Activated T-cell treated with anti-CD3 and anti-CD28 coated beads for 48 hours (primary cell): ENCODE measurements at places on chromosomes 16 and 17.

- no peak for DNase-seq
These were observed 22.3 kb downstream of the SMARCE1 start for GRCh38 chr17:40625311-40625710.

DNA sequence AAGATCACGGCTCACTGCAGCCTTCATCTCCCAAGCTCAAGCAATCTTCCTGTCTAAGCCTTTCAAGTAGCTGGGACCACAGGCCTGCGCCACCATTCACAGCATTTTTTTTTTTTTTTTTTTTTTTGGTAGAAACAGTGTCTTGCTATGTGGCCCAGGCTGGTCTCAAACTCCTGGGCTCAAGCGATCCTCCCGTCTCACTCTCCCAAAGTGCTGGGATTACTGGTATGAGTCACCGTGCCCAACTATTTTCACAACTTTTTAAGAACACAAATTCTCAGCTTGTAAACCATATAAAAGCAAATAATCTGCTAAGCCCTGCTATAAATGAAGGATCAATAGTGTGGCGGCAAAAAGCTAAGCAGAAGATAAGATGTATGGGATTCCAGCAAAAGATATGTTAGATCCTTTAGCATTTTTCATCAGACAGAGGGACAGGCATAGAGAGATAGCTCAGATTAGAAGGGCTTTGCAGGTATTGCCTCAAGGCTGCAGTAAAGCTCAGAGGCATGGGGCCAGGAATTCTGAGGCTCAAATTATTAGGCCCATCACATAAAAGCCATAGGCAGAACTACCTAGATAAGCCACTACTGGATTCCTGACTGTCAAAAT is 55.1 kb downstream of the EMP2 start:
- DNase-seq: no peak

GRCh38 chr17:58989629-58990028 is 117.1 kb downstream of the TRIM37 start:
- no peak for DNase-seq

- DNase-seq: peak; percentile 75
These were observed 235.3 kb downstream of the SEC14L1 start for GRCh38 chr17:77375917-77376651.

DNA sequence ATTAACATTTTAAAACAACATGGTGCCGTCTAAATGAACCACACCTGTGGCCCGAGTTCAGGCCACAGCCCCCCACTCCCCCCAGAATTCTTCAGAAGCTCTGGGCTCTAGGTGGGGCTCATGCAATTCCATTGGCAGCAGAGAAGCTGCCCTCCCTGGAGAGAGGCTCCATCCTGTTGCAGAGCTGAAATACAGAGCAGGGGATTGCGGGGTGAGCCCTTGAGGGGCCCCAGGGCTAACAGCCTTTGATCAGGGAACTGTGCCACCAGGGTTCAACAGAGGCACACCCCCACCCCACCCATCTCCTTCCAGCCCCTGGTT is 69.3 kb downstream of the ABR start:
- no peak for DNase-seq

GRCh38 chr16:81003610-81004460 is 2.9 kb downstream of the CMC2 start:
- no peak for DNase-seq

DNA sequence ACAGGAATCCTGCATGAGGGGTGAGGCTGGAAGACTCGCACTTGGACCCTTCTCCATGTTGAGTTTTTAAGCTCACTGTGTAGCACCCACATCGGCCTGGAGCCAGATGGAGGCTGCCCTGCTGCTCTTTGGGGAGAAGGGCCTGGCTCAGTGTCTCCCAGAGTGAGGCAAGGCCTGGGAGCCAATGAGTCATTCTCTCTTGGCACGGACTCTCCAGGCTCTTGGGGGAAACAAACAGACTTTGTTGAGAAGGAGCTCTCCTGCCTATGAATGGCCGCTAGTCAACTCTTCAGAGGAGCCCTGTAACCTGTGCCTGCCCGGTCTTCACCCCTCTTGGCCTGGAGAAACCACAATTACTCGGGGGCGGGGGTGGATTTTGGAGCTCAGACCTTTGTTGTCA is 50.8 kb upstream of the MAF start:
- no peak for DNase-seq

DNA sequence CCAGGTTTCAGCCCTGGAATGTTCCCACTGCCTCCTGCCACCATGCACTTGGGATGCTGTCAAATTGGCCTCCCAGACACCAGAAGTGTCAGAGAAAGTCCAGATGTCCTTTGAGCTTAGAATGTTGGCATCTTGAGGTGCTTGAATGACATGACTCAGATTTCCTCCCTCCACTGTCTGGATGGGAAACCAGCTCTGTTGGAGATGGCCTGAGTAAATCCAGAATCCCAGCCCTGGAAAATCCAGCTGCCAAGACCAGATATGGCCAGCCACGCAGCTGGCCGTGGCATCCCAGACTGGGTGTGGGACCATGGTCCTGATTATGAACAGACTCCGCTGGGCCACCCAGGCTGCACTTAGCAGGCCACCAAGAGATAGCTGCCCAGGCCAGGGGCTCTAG is 57.0 kb upstream of the CLEC3A start:
- DNase-seq: no peak

DNA sequence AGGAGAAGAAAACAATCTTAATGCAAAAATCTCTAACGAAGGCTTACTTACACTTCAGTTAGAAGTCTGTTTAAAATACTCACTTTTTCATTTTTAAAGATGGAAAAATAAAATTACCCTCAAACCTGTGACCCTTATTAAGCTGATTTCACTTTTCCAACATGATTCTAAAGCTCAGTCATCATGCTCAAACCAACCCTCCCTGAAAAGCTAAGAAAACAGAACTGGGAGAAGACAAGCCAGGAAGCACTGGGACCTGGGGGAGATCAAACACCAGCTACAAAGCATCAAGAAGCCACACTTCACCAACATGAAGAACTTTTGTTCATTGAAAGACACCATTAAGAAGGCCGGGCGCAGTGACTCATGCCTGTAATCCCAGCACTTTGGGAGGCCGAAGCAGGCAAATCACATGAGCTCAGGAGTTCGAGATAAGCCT is 88.8 kb downstream of the LITAF start:
- DNase-seq: no peak

DNA sequence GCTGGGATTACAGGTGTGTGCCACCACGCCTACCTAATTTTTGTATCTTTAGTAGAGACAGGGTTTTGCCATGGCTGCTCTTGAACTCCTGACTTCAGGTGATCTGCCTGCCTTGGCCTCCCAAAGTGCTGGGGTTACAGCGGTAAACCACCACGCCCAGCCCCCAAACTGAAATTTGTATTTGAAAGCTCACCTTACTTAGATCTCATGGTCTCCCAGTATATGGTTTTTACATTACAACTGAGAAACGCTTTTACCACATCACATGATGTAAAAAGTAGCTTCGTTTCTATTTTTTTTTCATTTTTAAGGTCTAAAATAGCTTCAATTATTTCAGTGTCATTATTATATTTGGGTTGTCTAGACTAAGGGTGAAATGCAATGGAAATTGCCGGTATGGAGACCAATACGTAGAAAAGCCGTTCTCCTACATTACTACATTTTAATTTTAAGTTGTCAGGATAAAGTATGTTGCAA is 93.3 kb downstream of the BCAS3 start:
- DNase-seq: no peak

- DNase-seq: no peak
These were observed 750 bp downstream of the TMEM132E start for GRCh38 chr17:34579979-34580684.

DNA sequence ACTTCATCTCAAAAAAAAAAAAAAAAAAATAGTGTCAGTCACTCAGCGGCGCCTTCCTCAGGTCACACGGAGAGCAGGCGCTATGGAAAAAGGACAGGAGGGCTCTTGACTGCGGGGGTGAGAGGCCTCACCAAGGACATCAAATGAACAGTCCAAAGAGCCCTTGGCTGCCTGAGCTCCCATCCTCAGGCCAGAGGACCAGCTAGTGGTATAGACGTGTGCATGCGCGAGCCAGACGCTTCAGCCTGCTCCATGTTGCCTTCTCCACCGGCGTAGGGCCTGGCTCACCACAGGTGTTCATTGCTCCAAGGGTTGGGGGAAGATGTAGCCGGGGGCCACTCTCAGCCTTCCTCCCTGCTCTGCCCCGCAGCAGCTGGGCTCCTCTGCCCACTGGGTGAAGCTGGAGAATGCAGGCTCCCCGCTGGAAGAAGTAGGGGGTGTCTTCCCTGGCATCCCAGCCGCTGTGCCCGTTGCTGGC is 65.8 kb upstream of the PLCG2 start:
- DNase-seq: no peak

GRCh38 chr16:85437166-85438052 is 175.7 kb upstream of the GSE1 start:
- DNase-seq: no peak

DNA sequence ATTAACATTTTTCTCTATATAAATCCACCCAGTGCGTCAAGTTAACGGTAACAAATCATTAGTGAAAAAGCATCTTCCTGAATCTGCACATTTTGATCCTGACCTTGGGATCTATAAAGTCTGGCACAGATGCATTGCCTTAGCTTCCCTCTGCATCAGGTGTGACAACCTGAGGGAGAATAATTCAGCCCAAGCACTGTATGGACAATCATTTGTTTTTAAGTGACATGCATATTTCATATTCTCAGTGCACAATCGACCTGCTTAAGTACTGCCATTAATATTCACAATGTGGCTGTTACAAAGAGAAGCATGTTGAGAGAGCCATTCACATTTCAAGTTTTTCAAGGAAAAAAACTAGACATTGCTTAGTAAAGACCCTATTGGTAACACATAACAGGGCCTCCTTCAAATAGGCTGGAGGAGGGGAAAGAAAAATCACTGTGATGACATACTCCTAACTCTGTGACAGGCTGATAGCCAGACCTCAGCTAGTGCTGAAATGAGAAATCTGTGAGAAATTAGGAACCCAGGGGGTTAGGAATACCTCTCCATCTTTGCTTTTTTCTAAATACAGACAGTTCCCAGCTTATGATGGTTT is 505.3 kb upstream of the CDH5 start:
- DNase-seq: no peak

DNA sequence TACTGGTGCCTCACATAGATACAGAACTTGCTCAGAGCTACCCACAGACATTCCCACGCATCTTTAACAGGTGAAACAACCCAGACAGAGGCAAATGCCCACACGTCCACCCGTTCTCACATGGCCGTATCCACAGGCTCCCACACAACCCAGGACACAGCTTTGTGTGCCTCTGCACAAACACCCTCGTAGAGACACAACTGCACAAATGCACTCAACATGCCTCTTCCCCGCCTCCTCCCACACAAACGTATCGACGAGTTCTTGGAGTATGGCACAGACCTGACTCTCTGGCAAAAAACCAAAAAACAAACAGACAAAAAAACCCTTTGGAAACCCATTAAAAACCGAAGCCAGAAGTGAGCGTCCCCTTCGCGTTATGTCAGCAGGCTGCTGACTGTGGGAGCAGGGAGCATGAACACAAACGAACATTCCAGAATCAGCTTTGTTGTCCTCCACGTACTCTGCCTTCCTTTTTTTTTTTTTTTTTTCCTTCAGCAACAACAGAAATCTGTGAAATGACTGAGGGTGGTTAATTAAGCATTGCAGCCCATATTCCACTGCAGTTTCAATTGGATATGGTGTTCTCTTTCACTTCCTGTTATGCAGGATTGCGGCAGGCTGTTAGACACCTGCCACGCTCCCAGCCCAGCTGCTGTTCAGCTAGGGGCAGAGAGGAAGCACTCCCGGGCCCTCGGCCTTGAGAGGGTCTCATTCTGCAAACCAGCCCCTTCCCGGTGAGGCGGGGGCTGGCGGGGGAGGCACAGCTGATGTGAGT is 313.7 kb downstream of the MAF start:
- peak; percentile 25 for DNase-seq

DNA sequence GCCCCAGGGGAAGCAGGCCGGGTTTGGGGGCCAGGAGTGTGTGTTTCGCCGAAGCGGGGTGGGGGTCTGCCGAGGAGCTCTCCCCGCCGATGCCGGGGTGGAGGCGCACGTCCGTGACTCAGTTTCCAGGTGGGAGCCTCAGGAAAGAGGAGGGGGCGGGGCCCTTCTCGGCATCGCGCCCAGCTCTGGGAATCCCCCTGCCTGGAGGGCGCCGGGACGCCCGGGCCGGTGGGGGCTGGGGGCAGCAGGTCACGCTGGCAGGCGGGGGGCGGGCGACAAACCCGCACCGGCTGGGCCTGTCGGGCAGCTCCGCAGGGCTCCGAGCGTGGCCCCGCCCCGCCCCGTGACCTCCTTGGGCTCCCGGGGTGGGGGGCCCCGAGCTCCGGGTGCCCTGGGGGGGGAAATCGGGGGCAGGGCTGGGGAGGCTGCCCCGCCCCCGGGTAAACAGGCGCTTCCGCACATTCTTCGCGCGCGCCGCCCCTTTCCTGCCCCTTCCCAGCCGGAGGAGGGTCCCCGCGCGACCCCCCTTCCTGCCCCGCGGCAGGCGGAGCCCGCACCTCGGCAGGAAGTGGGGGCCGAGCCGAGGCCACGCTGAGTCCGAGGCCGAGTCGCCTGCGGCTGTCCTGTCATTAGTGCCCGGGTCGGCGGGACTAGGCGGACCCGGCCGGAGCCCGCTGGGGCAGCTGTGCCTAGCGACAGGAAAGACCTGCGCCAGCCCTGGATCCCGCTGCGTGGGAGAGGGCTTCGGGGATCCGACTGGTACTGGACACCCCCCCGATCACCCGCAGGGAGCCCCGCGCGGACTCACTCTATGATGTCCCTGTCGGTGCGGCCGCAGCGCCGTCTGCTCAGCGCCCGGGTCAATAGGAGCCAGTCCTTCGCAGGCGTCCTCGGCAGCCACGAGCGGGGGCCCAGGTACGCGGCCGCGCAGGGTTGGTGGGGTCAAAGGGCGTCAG is 9.3 kb downstream of the RIPOR1 start:
- peak; percentile 31 for DNase-seq

DNA sequence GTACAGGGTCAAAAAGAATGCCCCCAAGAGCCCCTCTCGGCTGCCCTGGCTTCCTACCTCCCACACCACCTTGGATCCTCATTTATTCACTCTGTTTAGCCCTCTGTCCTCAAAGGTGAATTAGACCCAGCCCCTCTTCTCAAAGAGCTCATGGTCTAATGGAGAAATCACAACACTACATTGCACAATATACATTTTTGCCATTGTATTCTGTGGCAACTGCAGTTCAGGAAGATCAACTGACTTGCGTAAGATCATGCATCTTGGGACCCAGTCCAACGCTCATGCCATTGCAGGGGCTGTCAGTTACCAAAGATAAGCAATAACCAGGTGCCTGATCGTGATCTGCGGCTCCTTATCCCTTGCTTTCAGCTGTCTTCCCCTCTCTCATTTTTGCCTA is 1.4 kb downstream of the KRT38 start:
- no peak for DNase-seq

GRCh38 chr17:16251556-16251955 is 34.5 kb downstream of the PIGL start:
- DNase-seq: no peak

GRCh38 chr17:9195961-9196670 is 174.8 kb downstream of the NTN1 start:
- no peak for DNase-seq

GRCh38 chr16:8943966-8944759 is 19.5 kb downstream of the USP7 start:
- DNase-seq: no peak

DNA sequence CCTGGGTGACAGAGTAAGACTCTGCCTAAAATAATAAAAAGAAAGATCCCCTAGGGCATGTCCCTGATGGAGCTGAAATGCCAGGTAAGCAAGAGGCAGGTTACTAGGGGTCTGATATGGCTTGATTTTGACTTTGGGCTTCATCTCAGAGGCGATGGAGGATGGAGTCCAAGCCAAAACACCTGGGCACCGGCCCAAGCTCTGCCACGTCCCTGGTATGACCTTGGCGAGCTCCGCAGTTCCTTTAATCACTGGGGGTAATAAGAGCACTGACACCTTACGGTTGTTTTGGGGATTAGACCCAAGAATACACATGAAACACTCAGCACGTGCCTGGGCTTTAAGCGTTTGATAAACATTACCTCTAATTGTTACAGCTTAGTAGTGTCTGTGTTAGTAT is 350.8 kb upstream of the HSBP1 start:
- no peak for DNase-seq
